ENCODE measurements at places on chromosomes 2 and 18.

GRCh38 chr18:56511996-56512395, 126.4 kb downstream of the TXNL1 start:
- no peak for DNase-seq

DNA sequence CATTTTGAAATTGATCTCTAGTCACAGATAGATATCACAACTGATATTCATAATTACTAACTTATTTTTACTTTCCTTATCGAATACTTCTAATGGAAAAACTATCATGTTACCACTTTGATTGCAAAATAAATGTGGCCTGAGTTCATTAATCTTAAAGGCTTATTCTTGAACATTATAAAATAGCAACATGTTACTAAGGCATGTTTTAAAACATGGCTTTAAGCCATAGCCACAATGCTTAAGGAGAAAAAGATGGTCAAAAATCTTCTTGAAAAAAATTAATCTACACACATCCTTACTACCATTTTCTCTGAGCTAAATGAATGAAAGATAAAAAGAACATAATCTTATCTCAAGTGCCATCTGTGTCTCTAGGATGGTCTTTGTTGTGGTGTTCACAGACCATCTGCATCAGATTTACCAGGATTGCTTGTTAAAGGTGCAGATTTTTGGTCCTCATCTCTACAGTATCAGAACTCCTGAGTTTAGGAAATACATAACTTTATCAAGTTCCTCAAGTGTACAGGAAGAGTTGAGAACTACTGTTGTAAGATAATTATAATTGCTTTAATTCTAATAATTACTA, 15.3 kb downstream of the MTX2 start:
- no peak for DNase-seq

DNA sequence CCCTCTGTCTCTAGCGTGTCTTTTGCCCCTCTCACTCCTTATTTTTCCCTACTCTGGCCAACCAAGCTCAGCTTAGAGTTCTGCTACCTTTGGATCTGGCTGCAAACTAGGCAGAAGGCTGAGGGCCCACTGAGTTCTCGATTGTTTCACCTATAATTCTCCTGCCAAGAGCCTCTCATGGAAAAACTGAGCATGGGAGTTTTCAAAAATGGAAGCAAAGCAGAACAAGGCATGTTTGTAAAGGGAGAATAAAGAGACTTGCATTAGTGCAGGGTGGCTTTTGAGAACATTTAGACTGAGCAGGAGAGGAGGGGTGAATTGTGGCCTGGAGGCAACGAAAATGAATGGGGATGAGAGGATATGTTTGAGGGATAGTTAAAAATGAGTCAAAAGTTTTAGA, 45.9 kb downstream of the FSHR start:
- DNase-seq = no peak

DNA sequence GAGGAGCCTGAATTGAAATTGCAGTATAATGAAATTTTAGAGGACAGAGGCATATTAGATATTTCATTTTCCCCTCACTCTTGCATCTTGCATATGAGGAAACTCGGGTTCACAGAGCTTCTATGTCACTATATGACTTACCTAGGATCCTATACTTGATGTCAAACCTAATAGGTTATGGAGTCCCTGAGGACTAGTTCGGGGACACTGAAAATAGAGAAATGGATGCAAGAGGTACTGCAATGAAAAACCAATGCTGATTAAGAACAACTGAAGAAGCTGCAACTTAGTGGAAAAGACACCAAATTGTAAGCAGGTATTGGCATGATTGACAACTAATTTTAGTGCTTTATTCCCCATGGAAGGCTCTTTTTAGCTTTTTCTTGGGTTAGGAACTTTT, 210.1 kb downstream of the IKZF2 start:
- no peak for DNase-seq

GRCh38 chr18:63848159-63848558, 39.3 kb upstream of the SERPINB2 start:
- DNase-seq = peak; percentile 12

DNA sequence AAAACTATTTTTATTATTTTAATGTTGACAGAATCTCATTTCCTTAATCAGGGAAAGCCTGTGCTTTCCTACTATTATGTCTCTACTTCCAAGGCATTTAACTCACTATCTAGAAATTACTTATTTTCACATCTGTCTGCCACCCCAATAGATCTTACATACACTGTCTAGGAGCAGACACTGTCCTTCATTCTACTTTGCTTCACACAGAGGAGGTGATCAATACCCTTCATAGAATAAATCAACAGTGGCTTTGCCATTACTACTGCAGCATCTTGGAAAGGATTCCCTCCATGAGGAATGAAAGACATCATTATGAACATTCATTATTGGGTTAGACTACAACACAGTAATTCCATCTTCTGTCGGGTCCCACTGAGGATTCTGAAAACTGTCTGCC, 31.7 kb downstream of the CDH20 start:
- DNase-seq = no peak

GRCh38 chr18:3014503-3015203, 1.7 kb upstream of the LPIN2 start:
- no peak for DNase-seq

DNA sequence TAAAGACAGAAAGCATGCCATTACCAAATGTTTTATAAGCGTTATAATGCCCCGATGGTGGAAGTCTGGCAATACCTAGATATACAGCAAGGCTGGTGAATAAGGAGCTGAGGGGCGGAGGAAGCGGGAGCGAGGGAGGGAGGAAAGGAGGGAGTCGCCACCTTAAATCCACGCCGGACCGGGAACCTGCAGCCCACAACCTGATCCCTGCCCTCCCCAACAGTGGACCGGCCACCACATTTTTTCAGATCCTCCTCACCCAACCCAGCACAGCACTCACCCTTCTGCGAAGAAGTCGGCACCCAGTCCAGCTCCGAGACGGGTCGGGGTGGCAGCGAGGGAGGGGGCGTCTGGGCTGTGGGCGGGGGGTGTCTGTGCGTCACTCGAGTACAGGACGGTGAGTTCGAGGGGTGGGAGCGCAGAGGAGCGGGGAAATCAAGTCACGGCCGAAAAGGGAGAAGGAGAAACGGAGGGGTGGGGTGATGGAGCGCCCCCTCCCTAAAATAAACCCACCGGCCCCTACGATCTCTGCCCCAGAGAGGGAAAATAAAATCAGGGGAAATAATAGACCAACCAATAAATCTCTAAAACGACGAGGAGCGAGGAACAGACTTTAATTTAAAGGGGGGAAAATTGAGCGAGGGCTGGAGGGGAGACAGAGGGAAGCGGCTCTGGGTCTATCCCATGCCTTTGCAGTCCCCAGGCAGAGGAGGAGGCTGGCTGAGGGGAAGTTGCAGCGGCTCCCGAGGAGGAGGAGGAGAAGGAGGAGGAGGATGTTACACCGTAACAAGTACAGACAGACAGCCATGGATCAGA, 96.5 kb upstream of the SERTAD2 start:
- DNase-seq = peak; percentile 20

- peak; percentile 14 for DNase-seq
These were observed 3.0 kb downstream of the NPC1 start for GRCh38 chr18:23583071-23583865.

DNA sequence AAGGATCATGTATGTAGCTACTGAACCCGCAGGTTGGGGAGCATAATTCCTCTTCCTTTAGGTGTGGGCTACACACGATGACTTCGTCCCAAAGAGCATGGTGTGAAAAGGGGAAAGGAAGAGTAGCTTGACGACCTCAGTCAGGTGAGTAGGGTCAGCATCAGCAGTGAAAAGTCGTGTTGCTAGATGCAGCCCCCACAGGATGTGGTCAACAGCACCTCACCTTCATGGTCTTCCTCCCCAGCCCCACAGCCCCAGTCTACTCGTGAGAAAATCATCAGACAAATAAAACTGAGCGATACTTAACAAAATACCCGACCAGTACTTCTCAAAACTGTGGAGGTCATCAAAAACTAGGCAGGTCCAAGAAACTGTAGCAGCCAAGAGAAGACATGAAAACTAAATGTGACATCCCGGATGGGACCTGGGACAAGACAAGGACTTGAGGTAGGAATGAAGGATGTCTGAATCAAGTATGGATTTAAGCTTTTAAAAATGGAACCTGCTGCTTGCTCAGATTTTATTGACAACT, 77.5 kb upstream of the NFATC1 start:
- DNase-seq = no peak

DNA sequence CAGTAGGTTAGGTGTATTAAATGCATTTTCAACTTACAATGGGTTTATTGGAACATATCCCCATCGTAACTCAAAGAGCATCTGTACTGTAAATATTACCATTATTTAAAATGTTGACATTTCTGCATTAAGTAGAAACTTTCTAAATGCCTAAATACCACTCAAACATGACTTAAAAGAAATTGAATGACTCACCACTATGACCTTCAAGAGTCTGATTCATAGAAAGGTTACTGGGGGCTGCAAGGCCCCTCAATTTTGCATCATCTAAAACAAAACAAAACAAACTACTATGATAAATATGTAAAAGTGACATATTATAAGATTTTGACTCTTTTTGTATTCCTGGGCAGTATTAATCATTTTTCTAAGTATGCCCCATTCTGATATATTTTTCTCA, 7.6 kb downstream of the WDR35 start:
- DNase-seq = no peak

- no peak for DNase-seq
These were observed 483.8 kb downstream of the GALR1 start for GRCh38 chr18:77733292-77733903.

DNA sequence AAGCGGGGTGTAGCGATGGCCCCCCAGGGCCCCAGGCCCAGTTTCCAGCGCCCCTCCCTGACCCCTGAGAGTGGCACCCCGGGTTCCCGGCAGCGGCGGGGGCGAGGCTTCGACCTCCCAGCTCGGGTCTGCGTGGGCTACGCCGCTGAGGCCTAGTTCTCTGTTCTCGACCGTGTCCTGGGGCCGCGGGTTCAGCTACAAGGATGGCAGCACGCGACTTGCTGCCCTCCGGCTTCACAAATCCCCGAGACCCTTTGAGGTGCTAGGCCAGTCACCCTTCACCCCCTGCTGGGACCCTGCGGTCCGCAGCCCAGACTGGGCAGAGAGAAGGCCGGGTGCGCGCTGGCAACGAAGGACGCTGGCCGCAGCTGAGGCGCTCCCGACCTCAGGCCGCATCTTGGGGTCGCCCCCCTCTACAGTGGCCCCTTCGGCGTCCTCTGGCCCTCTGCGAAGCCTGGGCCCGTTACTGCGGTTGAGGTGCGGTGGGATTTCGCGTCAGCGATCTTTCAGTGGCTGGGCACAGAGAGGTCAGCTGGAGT, 1.2 kb downstream of the OTX1 start:
- no peak for DNase-seq

- DNase-seq = no peak
These were observed 127.2 kb downstream of the PDE1A start for GRCh38 chr2:182299632-182300031.

GRCh38 chr18:7341581-7342337, 110.9 kb downstream of the LRRC30 start:
- DNase-seq = no peak

DNA sequence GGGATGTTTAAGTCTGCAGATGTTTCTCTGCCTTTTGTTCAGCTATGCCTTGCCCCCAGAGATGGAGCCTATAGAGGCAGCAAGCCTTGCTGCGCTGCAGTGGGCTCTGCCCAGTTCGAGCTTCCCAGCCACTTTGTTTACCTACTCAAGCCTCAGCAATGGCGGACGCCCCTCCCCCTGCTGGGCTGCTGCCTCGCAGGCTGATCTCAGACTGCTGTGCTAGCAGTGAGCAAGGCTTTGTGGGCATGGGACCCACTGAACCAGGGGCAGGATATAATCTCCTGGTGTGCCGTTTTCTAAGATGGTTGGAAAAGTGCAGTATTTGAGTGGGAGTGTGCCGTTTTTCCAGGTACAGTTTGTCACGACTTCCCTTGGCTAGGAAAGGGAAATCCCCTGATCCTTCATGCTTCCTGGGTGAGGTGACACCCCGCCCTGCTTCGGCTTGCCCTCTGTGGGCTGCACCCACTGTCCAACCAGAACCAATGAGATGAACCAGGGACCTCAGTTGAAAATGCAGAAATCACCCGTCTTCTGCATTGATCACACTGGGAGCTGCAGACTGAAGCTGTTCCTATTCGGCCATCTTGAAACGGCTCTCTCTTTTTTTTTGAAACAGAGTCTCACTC, 27.6 kb upstream of the ADAM23 start:
- no peak for DNase-seq

GRCh38 chr2:108908713-108909070, 80.3 kb downstream of the EDAR start:
- no peak for DNase-seq

- no peak for DNase-seq
These were observed 7.1 kb upstream of the NPPC start for GRCh38 chr2:231932985-231933915.

DNA sequence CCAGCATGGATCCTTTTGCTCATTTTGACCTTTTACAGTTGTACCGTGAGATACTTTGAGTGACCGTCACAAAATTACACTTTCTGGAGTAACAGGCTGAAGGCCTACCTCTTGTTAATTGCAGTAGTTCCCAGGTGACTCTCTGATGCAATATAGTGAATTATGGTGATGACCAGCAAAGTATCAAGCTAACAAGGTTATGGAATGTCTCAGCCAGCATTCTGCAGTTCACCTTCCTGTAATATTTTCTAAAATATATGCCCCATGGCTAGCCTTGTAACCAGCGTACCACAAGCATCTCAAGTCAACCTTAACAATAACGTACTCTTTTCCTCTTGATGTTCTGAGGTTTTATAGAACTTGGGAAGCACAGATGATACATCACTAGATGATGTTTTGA, 234.7 kb downstream of the LTBP1 start:
- no peak for DNase-seq

- no peak for DNase-seq
These were observed 108.6 kb upstream of the FZD7 start for GRCh38 chr2:201925056-201925455.

DNA sequence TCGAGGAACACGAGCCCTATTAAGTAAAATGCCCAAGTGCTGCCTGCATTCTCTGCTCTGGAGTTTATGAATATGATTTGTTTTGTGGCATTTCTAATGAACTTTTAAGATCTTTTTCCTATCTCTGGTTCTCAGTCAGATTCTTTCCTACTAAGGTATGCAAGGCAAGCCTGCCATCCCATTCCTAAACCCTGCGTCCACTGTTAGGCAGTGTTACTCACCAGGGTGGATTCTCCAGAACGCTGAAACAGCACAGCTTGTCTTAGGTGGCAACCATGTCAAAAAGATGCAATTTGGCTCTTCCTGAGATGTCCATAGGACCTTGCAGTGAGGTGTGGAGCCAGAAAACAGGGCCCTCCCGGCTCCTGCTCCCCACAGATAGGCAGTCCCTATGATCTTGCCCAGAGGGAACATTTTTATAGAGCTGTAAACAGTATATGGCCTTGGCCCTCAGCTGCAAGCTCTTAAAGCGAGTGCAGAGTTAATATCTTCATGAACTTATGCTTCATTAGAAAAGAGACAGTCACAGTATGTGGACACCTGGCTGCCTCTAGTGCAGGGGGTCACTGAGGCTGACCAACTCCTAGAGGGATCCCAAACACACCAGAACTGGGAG, 84.4 kb downstream of the TPGS2 start:
- DNase-seq = no peak

Measured in neural crest cell (in vitro differentiated cells).